ENCODE measurements at places on chromosomes 11 and 22.
A peak's percentile ranks its signal among the peaks of the same experiment; 100 is the strongest.

GRCh38 chr22:33991620-33992019, 71.3 kb upstream of the LARGE1 start:
- DNase-seq = no peak

GRCh38 chr11:62602141-62603071, 741 bp upstream of the MTA2 start:
- DNase-seq = no peak

DNA sequence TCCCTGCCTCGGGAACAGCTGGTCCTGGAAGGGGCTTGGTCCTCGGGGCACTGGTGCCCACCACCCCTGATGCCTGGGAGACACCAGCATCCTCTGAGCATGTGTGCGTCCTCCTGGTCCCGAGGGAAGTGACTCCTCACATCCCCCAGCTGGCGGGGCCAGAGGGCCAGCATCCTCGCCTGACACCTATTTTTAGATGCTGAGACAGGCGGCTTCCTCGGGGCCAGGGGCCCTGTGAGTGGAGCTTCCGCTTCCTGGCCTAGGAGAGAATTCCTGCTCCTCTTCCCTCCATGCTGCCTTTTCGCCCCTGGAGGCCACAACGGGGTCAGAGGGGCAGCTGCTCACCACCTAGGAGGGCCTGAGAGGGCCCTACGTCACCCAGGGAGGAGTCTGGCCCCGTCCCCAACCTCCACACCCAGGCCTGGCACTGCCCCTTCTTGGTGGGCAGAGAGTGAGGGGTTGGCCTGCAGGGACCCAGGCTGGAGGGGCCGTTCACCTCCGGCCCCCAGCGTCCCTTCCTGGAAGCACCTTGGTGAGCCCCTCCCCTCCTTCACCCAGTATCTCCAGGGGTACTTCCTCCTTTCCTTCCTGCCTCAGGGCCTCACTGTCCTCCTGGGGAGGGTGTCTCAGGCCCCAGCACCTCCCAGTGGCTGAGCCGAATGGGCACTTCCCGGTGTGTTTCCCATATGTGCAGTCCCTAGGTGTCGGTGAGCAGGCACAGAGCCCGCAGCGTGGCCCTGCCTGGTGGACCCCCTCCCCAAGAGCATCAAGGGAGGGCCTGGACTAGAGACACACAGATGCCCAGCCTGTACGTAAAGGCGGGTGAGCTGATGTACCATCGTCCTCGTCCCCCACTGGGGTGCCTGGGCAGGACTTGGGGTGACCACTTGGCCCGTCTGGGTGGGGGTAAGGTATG, 6.1 kb downstream of the CD81 start:
- DNase-seq = no peak

DNA sequence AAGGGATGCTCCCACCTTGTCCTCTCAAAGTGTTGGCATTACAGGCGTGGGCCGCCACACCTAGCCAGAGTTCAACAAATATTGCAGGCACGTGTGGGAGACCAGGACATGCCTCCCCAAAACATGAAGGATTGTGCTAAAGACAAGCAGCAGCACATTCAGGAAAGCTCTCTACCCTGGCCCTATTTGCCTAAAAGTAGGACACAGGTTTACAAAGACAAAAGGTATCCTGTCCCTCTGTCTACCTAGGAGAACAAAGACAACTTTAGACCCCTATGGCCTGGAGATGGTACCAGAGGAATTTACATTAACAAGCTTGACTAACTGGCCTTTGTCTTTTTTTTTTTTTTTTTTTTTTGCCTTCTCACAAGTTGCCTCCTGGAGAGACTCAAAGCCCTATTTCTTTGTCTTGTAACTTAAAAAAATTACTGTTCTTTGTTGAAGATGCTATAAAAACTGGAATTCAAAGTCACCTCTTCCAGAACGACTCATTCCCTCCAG, 859 bp upstream of the ACCS start:
- DNase-seq = no peak

GRCh38 chr11:108663154-108663877, 1.6 kb upstream of the DDX10 start:
- DNase-seq = no peak

DNA sequence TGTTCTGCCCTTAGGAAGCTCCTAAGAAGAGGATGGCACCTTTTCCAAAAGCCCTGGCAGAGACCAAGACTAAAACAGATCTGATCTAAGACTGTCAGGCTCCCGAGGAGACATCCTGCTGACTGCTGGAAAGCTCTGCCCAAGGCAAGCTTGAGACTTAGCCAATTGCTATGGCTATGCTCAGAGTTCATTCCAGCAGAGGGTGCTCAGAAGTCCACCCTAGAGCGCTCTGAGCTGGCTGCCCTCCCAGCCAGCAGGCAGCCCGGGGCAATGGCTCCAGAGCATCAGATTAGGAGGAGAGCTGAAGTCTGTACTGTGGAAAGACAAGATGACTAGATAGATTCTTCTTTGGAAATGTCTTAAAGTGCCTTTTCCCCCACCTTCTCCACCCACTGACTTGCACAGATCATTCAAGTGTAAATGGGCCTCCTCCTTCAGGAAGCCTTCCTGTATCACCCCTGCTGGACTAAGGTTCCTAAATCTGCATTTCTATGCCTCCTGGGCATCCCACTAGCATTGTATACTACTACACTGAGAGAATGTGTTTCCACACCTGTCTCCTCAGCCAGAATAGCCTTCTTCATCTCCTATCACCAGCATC, 23.4 kb downstream of the LRRC55 start:
- DNase-seq = no peak

DNA sequence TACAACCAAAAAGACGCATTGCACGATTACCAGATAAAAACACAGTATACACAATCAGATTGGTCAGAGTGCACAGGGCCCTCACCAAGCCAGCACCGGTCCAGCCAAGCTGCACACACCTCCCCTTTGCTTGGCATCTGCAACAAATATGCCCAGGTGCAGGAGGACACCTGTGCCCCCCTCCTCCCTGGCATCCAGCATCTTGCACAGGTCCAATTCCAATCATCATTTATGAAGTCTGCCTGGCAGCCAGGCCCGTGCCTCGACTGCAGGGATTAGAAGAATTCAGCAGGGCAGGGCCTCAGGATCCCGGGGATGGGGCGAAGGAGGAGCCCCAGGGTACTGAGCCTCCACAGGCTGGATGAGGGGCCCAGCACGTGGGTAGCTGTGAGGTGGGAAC, 302.1 kb downstream of the CTTN start:
- no peak for DNase-seq

GRCh38 chr22:17796695-17797094, 22.4 kb upstream of the BID start:
- DNase-seq = no peak

DNA sequence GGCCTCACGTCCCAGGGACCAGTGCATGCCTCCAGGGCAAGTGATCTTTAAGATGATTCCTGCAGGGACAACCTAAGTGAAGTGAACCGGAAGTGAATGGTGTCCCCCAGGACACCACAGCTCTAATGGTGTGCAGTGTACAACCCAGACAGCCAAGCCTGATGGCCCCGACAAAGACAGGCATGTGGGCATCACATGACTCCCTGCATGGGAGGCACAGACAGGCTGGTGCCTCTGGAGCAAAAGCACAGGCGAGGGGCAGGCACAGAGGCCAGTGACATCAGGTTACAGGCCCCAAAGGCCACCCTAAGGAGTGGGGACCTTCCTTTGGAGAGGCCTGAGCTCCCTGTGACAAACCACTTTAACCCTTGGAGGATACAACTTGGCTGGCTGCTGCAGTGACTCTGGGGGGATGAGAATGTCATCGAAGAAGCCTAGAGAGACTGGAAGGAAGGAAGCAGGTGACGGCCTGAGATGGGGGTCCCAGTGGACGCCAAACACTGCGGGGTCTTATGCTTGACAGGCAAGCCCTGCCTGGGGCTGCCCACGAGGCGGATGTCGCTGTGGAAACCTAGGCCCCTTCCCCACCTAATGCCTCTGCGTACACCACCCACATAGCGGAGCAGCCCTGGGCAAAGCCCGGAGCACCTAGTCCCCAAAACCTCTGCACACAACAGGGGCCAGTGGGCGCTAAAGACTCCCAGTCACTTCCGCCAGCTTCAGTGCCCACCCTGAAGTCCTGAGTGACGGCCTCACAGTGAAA, 12.4 kb downstream of the POLR3H start:
- DNase-seq = no peak

DNA sequence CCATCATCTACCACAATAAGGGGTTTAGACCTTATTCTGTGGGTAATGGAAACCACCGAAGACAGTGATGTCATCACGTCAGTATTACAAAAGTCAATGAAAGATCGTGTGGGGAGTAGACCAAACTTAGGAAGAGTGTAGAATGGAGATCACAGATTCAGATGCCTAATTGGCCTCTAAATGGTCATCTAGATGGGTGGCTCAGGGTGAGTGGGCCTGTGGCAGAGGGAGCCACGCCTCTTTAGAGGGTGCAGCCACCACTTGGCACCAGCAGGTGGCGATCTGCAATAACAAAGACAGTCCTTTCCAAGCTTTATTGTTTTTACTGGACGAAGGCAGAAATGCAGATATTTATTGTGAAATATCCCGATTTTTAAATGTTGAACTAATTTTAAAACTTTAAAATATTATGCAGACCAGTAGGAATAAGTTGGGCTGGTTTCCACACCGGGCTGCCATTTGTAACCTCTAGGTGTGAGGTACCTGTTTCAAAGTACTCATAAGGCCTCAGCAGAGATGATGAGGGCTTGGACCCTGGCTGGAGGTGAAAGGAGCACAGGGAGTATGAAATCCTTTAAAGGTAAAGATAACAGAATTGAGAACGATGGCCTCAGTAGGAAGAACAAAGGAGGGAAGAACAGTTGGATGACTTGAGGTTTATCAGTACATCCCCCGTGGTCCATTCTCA, 222.0 kb downstream of the DBX1 start:
- peak; percentile 14 for DNase-seq

DNA sequence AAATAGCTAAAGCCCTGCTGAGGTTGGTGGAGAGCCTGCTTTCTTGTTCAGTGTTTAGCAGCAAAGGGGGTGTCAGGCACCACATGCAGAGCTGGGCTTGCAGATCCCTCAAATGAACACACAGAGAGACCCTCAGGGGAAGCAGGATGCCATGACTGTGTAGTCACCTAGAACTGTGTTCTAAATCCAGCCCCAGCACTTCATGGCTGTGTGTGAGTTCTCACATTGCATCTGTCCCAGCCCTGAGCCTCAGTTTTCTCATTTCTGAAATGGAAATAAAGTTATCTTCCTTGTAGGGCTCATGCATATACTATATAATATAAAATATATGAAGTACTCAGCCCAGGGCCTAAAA, 47.1 kb downstream of the CWC15 start:
- DNase-seq = no peak

DNA sequence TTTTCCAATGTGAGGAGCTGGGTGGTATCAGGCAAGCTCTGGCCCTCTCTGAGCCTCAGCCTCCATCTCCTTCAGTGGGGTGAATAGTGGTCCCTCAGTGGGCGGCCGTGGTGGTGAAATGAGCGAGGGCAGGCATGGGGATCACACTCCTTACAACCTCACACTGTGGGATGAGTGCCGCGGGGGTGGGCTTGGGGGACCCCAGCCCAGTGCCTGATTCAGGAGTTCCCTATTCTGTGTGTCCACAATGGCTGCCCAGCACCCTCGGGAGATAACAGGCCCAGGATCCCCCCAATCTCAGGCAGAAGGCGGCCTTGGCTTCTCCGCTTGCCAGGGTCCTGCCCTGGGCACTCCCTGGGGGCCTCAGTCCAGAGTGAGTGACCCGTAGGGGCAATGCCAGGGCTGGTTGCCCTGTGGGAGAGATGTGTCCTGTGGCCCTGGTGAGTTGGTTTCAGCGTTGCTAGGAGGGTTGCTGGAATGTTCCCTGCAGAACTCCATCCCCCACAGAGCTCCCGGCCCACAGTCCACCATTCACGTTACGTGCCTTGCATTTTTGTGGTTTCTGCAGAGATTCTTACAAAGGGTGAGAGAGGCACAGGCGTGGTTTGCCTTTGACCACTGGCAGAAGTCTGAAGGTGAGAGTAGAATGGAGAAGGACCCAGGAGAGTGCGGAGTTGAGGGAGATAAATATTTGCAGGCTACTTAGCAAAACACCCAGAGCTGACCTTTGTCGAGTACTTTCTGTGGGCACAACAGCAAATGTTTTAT, 2.9 kb downstream of the ALDH3B1 start:
- no peak for DNase-seq

- DNase-seq = no peak
Measured at GRCh38 chr11:119469506-119469905, 46.5 kb upstream of the THY1 start.

- no peak for DNase-seq
Measured at GRCh38 chr11:130762638-130763037, 153.6 kb downstream of the SNX19 start.

DNA sequence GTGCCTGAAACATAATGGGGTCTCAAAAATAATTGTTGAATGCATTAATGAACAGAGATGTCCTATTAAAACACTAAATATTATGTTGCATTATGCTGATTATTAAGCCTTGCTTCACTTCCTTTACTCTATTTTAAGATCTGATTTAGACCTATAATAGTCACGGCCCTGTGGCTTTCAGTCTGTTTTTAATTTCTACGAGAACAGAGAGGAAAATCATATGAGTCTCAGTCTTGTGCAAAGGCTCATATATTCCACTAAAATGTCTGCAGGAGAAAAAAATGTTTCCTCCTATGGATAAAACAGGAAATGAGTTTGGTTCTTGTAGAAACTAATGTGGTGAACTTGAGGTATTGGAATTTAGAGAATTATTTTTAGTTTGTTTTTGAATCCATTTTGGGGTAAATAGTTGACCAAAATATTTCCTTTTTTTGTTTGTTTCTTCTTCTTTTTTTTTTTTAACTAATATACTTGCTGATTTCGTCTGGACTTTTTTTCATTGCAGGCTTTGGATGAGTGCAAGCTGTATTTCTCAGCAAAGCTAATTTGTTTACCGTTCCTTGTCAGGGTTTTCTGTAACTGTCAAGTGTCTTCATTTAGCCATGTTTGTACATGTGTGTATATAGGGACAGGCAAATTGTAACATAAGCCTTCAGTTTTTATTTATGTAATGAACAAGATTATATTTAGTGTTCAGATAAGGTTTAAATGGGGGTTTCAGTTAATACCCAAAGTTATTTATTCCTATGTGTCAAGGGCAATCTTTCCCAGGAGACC, 139.1 kb upstream of the DDI1 start:
- no peak for DNase-seq

- no peak for DNase-seq
Measured at GRCh38 chr11:89275966-89276365, 98.3 kb downstream of the TYR start.

DNA sequence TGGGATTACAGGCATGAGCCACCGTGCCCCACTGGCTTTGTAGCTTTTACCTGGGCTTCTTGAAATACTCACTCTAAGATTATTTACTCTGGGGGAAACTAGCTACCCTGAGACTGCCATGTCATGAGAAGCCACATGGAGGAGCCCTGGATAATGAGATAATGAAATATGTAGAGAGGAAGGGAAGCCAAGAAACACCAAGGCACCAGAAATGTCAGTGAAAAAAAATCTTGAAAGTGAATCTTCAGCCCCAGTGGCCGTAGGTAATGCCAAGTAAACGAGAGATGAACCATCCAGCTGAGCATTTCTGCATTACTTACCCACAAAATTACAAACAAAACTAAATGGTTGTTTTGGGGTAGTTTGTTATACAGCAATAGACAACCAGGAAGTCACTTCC, 125.6 kb downstream of the APIP start:
- DNase-seq = no peak

Data from NCI-H1694 (cell line).